ENCODE measurements at places on chromosomes 1 and 21. TPM values are rescaled to one million over a fixed set of nuclear protein-coding genes. Genes with fewer than 3 reads are reported as not detected.

Gene SPRR4
- total RNA-seq = not detected

Gene GNAT2
- total RNA-seq = under 0.01 TPM

Gene CHD1L
- 66.5 TPM for total RNA-seq

Gene OR2L3
- not detected for total RNA-seq

Gene CYP2J2
- not detected for total RNA-seq
